ENCODE measurements at places on chromosomes 16 and 17.

DNA sequence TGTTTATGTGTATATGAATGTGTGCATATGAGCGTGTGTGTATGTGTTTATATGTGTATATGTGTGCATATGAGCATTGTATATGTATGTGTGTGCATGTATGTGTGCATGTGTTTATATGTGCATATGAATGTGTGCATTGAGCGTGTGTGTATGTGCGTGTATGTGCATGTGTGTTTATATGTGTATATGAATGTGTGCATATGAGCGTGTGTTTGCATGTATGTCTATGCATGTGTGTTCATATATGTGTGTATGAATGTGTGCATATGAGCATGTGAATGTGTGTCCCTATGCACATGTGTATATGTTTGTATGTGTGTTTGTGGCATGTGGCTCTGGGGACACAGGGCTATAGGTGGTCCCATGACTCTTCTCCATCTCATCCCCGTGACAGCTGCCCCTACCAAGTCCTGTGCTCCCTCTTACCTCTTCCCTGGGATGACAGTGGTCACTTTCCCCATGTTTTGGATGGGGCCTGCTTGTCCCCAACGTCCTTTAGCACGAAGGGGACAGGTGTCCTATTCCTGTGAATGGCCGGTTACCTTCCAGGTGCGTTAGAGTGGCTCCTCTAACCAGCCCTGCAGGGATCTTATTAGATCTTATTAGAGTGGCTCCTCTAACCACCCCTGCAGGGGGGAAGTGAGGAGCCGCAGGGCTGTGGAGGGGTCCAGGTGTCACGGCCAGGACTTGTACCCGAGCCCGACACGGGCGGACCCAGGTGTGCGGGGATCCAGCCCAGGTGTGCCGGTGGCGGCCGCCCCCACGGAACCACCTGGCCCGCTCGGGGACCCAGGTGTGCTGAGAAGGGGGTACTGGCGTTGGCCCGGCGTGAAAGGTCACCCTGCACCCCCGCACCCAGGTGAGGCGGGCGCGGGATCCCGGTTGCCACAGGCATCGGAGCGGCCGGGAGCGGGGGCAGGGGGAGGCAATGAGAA is 105.6 kb downstream of the SEC14L1 start:
- DNase-seq: no peak

- no peak for DNase-seq
Observed at GRCh38 chr17:47982645-47983390, 11.9 kb downstream of the CDK5RAP3 start.

GRCh38 chr16:84959045-84959576 is 52.2 kb downstream of the ZDHHC7 start:
- DNase-seq: no peak

DNA sequence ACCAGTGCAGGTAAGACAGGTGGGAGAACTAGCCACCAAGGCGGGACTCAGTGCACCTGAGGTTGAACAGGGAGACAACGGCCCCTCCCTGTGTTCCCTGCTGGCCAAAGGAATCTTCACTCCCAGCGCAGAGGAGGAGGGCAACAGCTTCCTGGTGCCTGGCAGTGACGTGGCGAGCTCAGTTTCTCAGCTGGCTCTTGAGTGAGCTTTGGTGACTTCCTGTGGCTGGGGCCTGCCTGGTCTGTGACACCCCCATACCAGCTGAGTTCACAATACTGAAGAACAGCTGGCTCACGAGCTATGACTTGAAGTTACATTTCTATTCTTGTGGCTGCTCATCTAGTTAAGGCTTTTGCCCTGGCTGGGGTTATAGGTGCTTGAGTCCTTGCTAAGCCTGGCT is 26.1 kb downstream of the WNT9B start:
- DNase-seq: no peak

- DNase-seq: no peak
Observed at GRCh38 chr17:57260325-57261083, 4.2 kb downstream of the MSI2 start.

- no peak for DNase-seq
Observed at GRCh38 chr17:39517224-39517623, 55.9 kb downstream of the CDK12 start.

DNA sequence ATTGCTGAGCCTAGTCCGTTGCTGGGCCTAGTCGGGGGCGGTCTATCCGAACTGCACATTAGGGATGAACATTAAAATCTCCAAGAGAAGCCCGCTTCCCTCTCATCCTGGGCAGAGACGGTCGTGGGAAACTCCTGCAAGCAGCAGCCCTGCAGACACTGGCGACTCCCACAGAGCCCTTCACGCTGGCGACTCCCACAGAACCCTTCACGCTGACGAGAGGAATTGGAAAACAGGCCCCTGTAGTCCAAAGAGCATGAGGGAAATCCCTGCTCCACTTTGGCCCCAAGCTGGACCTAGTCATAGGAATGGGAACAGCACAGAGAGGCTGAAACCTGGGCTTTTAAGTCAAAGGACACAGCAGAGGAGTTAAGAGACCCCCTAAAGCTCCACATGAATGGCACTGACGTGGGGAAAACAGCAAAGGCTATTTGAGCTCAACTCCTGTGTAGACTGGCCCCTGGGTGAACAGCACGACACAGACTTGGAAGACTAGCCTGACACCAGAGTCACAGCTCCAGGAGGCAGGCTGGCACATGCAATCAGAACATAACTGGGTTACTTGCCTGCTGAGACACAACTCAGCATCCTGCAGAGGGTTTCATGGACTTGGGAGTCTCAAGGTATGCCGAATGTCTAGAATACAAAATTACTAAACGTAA is 42.2 kb downstream of the WDR45B start:
- no peak for DNase-seq

- DNase-seq: no peak
Observed at GRCh38 chr17:82835766-82836512, 3.9 kb downstream of the ZNF750 start.

DNA sequence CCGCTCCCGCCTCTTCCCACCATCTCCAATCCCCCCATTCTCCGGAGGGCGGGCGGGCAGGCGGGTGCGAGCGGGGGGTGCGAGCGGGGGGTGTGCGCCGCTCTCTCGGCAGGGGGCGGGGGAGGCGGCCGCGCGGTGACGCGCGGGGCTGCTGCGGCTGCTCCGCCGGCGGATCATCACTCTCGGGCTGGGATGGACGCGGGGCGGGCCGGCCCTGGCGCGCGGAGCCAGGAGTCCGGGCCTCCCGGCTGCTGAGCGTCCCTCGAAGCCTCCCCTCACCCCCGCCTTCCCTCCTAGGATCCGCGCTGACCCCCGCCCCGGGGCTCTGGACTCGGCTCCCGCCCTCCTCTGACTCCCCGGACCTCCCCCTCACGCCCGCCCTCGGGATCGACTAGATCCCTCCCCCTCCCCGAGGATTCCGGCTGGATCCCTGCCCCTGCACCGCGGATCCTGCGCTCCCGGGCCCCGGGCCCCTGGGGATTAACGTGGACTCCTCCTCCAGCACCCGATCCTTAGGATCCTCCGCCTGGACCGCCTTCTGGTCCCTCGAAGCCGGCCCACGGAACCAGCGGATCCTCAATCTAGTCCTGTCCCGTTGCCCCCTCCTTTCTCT is 946 bp upstream of the TMEM256 start:
- DNase-seq: no peak

DNA sequence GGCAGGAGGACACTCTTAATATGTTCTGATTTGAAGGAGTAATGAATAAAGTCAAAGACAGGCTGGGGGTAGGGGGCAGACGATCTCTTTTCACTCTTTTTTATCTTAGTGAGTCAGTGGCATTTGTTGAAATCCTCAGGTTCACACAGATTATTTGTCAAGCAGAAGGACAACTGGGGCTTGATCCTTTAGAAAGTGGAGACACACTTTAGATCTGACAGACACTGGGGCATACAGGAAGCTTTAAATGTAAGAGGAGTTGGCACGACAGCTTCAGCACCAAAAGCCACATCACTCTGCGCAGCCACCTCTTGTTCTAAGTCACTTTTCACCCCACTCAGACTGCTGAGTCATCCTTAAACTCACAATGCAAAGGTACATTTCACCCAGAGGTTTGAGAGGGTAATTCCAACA is 121.5 kb downstream of the STXBP4 start:
- DNase-seq: no peak

GRCh38 chr17:68924793-68925720 is 30.1 kb downstream of the ABCA8 start:
- no peak for DNase-seq

GRCh38 chr17:82949984-82950383 is 110.2 kb upstream of the ZNF750 start:
- no peak for DNase-seq

DNA sequence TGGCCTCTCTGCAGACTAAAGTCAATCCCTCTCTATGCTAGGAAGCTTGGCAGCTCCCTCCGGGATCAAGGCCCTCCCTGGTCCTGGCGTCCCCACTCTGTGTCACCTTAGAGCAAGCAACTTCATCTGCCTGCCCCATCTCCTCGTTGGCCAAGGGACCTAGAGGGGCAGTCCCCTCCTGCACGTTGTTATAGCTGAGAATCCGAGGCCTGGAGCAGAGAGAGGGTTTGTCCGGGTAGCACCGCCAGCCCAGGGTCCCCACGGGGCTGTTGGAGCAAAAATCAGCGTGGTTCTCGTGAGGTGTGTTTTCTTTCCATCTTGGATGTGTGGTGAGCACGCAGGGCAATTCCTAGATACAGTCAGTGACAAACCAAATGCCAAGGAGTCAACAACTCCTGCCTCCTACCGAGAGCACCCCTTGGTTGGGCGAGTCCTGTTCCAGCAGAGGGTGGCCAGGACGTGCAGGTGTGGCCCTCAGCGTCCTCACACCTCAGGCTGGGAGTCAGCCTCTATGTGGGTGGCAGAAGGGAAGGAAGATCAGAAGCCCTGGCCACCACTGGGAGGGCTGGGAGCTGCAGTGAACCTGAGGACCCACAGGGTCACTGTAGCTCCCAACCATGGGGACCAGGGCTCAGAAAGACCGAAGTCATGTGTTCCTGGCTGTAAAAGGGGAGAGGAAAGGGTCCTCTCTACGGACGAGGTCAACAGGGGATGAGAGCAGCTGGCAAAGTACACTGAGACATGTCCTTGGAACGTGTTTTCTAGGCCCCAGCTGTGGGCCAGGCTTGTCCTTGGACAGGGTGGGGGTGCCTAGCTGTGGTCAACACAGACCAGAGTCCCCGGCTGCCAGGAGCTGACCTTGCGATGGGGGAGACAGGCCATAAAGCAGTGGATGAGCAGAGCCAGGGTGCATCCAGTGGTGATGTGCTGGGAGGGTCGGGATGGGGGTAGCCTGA is 85.6 kb upstream of the CIBAR2 start:
- no peak for DNase-seq

DNA sequence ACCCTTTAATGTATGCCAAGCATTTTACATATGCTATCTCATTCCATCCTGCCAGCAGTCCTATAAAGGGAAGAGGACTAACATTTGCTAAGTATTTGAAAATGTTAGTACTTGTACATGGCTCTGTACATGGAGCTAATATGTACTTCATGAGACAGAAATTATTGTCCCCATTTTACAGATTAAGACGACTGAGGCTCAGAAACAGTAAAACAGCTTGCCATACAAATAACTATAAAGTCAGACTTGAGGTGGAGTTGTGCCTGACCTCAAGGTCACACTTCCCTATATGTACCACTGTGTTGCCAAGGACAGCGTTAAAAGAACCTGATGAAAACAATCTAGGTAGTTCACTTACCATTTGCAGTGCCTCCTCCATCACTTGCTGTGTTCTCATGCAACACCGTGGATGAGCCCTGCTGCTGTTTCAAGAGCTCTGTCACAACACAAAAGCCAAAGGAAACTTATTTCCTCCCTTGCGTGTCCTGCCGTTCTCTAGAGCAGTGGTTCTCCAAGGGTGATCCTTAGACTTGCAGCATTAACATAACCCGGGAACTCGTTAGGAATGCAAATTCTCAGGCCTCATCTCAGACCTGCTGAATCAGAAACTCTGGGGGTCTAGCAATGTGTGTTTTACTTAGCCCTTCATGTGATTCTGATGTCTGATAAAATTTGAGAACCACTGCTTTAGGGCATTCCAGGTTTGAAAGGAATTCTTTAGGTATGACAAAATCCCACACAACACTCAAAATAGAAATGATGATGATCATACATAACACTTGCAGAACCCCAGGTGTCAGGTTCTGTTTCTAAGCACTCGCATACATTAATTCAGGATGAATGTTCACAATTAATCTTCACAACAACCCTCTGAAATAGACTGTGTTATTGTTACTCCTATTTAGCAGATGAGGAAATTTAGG is 51.2 kb upstream of the MTMR4 start:
- no peak for DNase-seq

DNA sequence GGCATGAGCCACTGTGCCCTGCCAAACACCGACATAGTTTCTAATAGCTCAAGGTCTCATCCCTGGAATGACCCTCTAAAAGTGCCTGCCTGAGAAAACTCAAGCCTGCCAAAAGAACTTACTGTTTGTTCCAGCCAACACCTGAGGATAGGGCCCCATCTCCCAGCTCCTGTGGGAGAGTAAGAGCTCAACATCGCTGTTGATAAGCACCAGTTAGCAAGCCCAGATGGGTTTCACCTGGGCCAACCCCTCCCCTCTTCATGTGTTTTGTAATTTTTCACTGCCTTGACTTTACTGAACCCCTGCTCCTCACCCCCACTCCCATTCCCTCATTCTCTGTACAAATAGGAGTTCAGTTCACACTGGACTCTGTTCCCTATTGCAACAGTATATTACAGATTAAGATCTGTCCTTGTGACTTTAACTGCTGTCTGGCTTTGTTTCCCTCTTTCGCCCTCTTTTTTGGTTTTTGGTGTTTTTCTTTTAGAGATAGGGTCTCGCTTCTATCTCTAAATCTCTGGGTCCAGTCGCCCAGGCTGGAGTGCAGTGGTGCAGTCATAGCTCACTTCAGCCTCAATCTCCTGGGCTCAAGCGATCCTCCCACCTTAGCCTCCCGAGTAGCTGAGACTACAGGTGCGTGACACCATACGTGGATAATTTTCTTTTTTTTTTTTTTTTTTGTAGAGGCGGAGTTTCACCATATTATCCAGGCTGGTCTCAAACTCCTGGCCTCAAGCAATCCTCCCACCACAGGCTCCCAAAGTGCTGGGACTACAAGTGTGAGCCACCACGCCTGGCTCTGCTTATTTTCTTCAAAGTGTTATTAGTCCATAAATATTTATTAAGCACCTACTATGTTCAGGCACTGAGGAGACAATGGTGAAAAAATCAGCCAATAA is 12.3 kb downstream of the NUPR1 start:
- DNase-seq: no peak

- no peak for DNase-seq
Observed at GRCh38 chr17:29557085-29557738, 9.6 kb downstream of the ABHD15 start.

- DNase-seq: no peak
Observed at GRCh38 chr16:15879255-15879811, 9.1 kb downstream of the CEP20 start.

Measured in NCI-H2081 (cell line).